ENCODE measurements at places on chromosomes 13 and 19.

- DNase-seq, result no peak
Observed at GRCh38 chr13:80684217-80684991, 343.5 kb upstream of the SPRY2 start.

- no peak for DNase-seq
Observed at GRCh38 chr19:58350001-58350861, 3.1 kb downstream of the A1BG start.

DNA sequence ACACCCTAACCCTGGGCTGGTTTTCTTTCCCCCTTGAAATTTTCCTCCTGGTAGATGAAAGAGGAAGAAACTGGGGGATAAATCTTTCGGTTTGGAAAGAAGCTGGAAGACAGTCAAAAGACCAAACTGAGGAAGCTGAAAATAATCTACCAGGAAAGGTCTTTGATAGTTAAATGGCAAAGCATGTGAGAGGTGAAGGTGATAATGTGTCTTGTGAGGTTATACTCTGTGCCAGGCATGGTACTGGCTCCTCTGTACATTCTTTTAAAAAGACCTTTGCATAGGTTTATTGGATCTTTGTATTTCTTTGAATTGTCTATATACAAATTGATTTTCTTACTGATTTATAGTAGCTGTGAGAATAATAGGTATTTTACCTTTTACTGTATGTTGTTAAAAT, 98.6 kb downstream of the FREM2 start:
- DNase-seq, result no peak

GRCh38 chr13:107586216-107586615, 629.1 kb downstream of the LIG4 start:
- no peak for DNase-seq

DNA sequence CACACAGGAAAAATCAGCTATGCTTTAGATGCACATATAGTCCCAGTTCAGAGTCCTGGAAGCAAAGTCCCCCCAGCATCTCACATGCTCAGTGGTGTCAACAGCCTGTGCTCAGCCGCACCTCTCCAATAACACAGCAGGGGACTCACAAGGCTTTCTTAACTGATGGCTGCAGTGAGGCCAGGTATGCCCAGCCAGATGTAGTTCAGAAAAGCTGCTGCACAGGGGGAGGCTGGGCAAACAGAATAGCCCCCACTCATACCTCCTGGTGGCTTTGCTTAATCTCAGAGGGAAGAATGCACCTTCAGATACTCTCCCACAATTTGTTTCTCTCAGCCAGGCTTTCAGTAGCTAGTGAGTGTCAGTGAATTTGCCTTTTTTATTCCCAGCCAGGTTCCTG, 33.4 kb downstream of the FAM124A start:
- DNase-seq, result no peak

- no peak for DNase-seq
Observed at GRCh38 chr13:60165391-60166099, 1.8 kb upstream of the DIAPH3 start.
